RKO (cell line): ENCODE measurements at places on chromosomes 7 and 10.
A peak's percentile ranks its signal among the peaks of the same experiment; 100 is the strongest.

- peak; percentile 24 for DNase-seq
Observed at GRCh38 chr7:17530741-17531421, 232.4 kb downstream of the AHR start.

GRCh38 chr10:127142136-127142535 lies 54.3 kb downstream of the INSYN2A start:
- no peak for DNase-seq

GRCh38 chr10:80686734-80687475 lies 149.2 kb downstream of the SH2D4B start:
- DNase-seq: no peak

DNA sequence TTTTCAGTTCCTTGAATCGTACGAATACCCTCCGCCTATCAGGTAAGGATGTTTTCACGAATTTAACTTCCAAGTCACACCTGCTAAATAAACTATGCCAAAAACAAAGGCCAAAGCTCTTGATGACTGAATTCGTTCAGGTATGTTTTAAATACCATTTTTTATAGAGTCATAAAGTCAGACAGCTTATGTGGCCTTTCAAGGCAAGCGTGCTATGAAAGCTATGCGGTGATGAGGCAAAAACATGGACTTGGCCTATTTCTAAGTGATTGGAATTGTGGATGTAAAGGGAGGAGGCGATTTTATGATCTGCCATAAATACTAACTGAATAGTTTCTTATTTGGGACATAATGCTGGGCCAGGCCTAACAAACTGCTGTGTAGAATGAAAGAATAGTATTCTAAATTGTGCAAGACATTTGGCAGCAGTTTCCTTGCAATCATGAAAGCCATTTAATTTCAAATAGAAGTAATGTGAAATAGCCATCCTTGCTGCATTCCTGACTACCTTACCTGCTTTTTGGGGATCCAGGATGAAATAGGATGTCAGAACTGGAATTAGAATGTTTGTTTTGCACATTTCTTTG lies 14.0 kb downstream of the SLC39A12 start:
- DNase-seq: no peak

- DNase-seq: no peak
Observed at GRCh38 chr10:86670290-86670811, 2.0 kb downstream of the LDB3 start.

DNA sequence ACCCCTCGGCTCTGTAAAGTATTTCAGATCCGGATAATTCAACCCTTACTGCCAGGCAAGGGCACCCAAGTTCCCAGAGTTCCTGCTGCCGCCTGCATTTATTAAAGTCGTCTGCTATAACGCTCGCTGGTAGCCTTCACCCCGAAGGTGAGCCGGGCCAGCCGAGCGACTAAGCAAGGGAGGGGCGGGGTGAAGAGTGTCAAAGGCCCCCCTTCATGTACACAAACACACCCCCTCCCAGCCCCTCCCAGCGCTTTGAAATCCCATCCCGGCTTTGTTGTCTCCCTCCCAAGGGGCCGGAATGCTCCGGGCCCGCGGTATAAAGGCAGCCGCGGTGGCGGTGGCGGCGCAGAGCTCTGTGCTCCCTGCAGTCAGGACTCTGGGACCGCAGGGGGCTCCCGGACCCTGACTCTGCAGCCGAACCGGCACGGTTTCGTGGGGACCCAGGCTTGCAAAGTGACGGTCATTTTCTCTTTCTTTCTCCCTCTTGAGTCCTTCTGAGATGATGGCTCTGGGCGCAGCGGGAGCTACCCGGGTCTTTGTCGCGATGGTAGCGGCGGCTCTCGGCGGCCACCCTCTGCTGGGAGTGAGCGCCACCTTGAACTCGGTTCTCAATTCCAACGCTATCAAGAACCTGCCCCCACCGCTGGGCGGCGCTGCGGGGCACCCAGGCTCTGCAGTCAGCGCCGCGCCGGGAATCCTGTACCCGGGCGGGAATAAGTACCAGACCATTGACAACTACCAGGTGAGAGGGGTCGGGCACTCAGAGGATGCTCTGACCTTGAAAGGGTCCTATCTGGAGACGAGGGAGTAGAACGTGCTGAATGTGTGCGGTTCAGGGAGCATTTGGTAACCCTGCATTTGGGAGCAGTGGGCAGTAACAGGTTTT lies at the start of gene DKK1:
TSS of gene DKK1 (plus strand) at position 349 of the 889 bp plus-strand sequence. CDS start at position 503, 154 bp downstream.
- DNase-seq: no peak

GRCh38 chr10:96999987-97000386 lies 167.9 kb downstream of the LCOR start:
- DNase-seq: no peak

DNA sequence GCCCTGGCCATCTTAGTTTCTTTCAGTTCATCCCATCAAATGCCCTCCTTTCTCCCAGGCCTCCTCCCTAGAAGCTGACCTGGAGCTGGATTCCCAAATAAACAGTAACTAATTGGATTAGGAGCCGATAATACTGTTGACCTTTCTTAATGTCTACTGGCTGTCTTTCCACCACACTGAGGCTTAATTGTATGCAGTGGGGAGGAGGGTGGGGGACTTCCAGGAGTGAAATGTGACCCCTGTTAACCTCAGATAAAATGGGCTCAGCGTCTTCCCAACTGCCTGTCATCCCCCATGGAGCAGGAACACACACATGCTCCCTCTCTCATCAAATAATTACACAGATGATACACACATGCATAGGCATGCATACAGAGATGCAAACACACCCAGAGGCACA lies 53.7 kb upstream of the LBX1 start:
- DNase-seq: no peak

DNA sequence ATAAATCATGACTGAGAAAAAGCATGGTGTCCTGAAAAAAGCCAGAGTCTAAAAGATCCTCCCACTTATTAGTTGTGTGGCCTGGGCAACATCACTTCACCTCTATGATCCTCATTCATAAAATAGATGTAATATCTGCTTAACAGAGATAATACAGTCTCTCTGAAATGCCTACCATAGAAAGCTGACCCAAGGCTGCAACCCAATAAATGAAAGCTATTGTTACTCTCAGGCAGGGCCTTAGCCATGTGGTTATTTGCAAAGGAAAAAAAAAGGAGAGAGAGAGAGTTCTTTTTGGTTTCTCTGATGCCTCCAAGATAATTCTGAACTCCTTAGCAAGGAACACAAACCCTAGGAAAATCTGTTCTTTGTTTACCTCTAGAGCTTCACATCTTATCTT lies 7.9 kb downstream of the FAM13C start:
- no peak for DNase-seq

GRCh38 chr10:116748041-116748440 lies 5.7 kb upstream of the HSPA12A start:
- peak; percentile 15 for DNase-seq

GRCh38 chr7:47885987-47886811 lies 62.1 kb downstream of the PKD1L1 start:
- DNase-seq: no peak
